ENCODE measurements at places on chromosomes 3 and 15.

DNA sequence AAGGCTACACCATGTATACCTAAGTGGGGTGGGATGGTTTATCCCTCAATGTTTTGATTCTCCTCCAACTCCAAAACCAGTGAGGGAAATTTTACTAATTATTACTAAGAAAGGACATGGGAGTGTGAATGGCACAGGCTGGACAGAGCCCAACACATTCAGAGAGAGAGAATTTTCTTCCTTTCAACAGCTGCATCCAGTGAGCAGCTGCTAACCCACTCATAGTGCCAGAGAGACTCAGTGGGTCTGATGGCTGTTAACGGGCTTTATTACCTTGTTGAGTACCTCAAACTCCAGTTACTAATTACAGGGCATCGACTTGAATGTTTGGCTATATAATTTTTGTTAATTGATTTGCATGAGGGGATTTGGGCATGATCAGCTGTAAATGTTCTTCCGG is 75.8 kb downstream of the RORA start:
- no peak for DNase-seq

- peak; percentile 34 for DNase-seq
These were observed 117.6 kb upstream of the EIF1B start for GRCh38 chr3:40191850-40192448.

GRCh38 chr3:17195192-17195611 is 310.4 kb downstream of the PLCL2 start:
- DNase-seq: peak; percentile 84

DNA sequence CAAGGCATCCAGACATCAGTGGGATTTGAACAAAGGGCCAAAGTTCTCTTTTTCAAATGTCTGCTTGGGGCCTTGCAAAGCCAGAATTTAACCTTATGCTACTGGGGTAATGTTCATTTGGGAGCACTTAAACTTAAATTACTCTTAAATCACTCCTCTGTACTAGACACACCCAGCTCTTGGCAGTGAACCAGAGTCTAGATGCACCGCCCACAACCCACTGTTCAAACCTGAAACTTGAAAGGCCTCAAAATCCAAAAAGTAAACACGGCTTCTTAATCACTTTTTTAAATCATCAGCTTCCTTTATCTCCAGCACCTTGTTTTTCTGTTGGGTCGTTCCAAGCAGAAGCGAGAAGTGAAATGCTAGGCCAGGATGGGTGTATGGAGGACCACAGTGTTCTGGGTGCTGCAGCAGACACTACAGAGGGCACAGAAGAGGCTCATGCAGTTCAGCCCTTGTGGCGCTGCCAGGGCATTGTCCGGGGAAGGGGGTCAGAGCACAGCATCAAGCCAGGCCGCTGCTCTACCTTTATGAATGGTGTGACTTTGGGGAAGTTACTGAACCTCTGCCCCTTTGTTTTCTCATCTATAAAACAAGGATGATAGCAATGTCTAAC is 28.8 kb downstream of the MECOM start:
- peak; percentile 57 for DNase-seq

GRCh38 chr3:30845606-30846005 is 48.9 kb downstream of the GADL1 start:
- no peak for DNase-seq

- no peak for DNase-seq
These were observed 65.2 kb upstream of the TRA2B start for GRCh38 chr3:186002884-186003472.

- no peak for DNase-seq
These were observed 103.0 kb downstream of the ISL2 start for GRCh38 chr15:76439542-76439941.

- no peak for DNase-seq
These were observed 406.5 kb upstream of the TGFBR2 start for GRCh38 chr3:30199855-30200254.

DNA sequence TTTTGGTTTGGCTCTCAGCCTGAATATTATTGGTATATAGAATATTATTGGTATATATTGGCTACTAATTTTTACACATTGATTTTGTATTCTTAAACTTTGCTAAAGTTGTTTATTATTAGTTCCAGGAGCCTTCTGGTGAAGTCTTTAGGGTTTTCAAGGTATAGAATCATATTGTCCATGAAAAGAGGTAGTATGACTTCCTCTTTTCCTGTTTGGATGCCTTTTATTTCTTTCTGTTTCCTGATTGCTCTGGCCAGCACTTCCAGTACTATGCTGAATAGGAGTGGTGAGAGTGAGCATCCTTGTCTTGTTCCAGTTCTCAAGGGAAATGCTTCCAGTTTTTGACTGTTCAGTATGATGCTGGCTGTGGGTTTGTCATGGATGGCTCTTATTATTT is 107.3 kb upstream of the LIPC start:
- DNase-seq: no peak

- peak; percentile 66 for DNase-seq
These were observed 34.7 kb upstream of the NDUFB4 start for GRCh38 chr3:120561251-120562045.

GRCh38 chr15:94348084-94348483 is 116.7 kb downstream of the MCTP2 start:
- peak; percentile 15 for DNase-seq

- DNase-seq: no peak
These were observed 58.1 kb upstream of the P3H2 start for GRCh38 chr3:190178779-190179178.

DNA sequence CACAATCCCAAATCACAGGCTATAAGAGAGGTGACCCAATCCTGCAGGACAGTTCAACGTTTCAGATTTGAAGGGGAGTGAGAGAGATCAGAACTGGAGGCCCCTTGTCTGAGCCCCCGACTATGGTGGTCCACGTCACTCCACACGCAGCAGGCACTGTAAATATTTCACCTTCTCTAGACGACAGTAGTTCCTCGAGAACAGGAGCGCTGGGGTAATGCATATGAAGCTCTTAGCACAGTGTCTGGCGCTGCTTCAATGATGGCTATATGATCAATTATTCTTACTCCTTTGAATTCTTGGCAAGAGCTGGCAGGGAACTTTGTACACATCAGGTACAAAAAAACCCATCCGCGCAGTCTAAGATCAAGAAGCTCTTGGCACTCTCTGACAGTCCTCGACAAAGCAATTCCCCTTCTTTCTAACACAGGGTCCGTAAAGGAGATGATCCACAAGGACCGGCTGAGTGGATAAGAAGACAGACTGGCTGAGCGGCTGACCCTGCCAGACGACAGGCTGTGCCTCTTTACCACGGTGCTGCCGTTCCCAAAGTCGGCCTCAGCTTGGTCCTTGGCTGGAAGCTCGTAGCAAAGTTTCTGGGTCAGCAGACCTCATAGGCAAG is 522 bp upstream of the NRROS start:
- DNase-seq: no peak

DNA sequence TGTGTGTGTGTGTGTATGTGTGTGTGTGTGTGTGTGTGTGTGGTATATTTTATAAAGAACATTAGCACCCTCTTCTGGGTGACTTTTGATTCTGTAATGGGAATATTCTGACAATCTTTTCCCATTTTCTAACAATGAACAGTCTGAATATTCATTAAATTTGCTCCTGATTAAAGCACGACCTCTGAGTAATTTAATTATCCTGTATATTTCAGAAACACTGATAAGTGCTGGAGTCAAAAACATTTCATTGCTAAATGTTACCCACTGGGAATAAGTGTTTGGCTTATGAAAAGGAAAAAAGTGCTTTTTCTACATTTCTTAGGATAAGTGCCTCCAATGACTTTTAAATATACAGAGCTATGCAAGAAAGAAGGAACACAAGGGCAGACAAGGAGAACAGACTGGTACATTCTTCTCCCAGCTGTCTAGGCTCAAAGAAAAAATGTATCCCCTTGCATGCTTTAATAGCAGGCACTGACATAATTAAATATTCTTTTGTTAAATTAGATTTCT is 32.3 kb upstream of the SYNPR start:
- no peak for DNase-seq

DNA sequence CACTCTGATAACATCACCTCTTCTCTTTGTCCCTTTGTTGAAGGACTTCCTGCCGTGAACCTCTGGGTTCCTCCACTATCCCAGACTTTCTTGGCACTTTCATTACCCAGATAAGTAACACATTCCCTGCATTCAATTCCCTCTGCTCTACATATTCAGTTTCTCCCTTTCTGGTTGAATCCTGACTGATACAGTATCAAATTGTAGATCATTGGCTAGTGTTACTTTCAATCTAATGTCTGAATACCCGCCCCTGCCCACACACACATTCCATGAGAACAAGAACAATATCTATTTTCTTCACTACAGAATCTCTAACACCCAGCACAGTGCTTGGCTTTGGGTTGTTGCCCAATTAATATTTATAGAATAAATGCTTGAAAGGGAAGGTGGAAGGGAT is 163.5 kb downstream of the ABHD5 start:
- no peak for DNase-seq

- DNase-seq: no peak
These were observed 1138.3 kb downstream of the ROBO2 start for GRCh38 chr3:78178209-78178608.

GRCh38 chr3:120706950-120707349 is 24.9 kb upstream of the HGD start:
- DNase-seq: no peak

DNA sequence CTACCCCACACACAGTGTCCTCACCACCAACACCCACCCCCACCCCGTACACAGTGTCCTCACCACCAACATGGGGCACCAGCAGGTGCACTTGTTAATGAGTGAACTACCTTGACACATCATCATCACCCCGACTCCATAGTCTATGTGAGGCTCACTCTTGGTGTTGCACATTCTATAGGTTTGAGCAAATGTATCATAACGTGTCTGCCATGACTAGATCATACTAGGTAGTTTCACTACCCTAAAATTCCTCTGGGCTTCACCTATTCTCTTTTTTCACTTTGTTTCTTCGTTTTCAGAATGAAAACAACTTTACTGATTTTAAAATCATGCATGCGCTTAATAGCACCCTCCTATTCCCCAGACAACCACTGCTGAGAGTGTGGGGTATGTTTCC is 102.6 kb upstream of the SLC6A6 start:
- DNase-seq: no peak

Measured in NCI-H2081 (cell line).